ENCODE measurements at places on chromosomes 5 and 9.

DNA sequence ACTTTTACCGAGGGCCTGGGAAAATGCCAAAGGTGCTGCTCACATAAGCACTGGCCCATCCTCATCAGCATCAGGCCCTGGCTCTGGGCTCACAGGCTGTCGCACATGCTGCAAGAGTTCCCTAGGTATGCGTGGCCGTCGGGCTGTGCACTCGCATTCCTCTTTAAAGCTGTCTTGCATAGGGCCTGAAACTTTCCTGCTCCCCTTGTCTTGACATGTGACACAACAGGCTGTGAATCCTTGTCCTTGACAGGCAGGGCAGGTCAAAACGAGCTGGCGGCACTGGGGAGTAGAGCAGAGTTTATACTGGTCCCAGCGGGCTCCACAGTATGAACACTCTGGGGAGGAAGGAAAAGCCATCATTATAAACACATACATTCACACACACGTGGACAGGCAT, 30.7 kb downstream of the TSTD2 start:
- no peak for DNase-seq

DNA sequence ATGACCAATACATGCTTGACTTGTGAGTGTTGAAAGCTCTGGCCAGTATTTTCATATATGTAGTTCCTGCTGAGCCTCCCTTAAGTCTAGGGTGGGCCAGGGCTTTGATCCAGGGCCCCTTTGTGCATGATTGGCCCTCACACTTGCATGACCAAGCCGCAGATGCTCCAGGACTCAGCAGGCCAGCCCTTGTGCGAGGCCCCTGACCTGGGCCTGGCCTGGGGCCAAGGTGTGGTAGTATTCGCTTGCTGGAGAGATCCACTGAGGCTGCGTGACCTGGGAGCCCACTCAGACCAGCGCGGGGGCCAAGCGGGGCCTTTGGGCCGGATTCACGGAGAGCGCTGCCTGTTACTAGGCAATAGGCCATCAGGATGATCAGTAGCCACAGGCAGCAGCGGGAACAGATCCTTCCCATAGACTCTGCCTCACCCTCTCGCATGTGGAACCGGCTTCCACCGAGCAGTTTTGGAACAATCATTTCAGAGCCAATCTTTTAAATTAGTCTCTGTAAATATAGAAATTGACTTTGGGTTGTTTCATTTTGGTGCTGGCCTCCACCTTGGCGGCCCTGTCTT, 79.0 kb upstream of the PTCH1 start:
- no peak for DNase-seq

DNA sequence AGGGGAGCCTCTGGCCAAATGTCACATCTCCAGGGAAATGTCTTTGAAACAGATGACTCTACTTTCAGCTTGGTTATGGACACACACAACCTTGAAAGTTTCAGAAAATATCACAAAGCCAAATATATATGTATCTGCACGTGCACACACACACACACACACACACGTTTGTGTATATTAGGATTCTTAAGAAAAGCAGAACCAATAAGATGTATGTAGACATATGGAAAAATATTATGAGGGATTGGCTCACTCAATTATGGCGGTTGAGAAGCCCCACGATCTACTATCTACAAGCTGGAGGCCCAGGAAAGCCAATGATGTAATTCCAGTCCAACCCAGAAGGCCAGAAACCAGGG, 194.9 kb downstream of the PALM2AKAP2 start:
- no peak for DNase-seq

DNA sequence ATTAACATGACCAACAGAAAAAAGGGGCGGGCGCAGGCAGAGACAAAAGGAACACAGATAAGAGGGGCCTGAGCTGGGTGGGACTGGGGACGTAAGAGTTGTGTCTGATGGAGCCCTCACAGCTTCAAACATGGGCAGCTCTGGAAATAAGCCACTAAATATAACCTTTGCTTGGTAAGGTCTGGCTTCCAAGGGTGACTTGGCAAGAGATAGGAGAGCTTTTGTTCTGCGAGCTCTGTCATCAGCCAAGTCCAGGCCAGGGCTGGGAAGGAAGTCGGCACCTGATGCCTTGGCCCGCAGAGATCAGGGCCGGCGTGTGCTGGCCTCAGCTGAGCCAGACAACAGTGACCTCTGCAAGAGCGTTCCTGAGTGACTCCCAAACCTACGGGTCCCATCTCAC, 11.8 kb downstream of the TRUB2 start:
- DNase-seq = no peak

DNA sequence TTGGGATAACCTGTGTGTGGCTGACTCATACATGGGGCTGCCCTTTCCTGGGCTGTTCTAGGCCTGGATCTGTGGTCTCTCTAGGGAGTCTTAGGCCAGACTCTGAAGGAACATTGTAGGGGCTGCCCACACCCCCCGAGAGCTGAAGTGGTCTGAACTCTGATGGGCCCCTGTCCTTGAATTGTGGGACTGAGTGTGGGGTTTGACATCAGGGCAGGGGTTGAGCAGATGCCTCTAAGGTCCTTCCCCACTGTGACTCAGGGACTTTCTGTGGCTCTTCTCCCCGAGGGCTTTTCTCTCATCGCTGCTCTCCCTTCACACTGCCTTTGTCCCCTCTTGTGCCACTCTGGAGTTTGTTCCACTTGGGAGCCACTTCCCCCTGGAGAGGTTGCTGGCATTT, 215.0 kb downstream of the MELK start:
- no peak for DNase-seq

DNA sequence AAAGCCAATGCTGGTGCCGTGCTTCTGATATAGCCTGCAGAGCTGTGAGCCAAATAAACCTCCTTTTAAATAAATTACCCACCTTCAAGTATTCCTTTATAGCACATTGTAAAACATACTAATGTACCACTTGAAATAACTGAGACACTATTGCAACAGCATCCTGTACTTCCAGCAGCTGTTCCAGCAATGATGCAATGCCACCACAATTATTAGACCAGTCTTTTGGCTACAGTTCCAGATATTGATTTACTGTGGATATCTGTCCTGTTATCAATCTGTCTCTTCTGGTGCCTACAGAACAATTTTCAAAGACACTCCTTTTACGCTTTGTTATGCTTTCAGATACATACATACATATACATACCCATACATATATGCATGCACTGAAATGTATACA, 567.9 kb downstream of the TAF11L14 start:
- DNase-seq = no peak

DNA sequence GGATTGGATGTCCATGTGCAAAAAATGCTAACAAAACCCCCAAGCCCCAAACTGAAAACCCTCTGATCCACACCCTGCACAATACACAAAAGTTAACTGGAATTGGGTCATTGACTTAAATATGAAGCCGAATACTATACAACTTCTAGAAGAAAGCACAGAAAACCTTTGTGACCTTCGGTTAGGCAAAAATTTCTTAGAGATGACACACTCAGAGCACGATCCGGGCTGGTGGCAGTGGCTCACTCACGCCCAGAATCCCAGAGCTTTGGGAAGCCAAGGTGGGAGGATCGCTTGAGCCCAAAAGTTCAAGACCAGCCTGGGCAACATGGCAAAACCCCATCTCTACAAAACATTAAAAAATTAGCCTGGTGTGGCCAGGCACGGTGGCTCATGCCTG, 1.8 kb upstream of the DIPK1B start:
- DNase-seq = no peak

GRCh38 chr5:28380167-28380566, 1341.8 kb upstream of the CDH9 start:
- DNase-seq = no peak

DNA sequence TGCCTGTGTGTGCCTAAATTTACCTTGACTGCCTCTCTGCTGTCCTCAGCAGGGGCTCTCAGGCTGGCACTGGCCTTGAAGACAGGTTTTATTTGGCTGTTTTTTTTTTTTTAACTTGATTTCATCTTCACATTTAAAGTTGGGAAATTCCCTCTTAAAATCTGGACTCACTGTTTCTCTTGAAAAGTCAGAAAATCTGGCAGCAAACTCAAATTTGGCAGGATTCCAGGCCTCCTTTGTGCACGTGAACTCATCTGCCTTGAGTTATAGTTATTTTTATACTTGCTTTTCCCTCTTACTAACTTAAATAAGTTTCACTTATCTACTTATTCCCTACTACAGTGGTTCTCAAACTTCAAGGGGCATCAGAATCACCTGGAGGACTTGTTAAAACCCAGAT, 118.4 kb upstream of the MAP3K1 start:
- no peak for DNase-seq

DNA sequence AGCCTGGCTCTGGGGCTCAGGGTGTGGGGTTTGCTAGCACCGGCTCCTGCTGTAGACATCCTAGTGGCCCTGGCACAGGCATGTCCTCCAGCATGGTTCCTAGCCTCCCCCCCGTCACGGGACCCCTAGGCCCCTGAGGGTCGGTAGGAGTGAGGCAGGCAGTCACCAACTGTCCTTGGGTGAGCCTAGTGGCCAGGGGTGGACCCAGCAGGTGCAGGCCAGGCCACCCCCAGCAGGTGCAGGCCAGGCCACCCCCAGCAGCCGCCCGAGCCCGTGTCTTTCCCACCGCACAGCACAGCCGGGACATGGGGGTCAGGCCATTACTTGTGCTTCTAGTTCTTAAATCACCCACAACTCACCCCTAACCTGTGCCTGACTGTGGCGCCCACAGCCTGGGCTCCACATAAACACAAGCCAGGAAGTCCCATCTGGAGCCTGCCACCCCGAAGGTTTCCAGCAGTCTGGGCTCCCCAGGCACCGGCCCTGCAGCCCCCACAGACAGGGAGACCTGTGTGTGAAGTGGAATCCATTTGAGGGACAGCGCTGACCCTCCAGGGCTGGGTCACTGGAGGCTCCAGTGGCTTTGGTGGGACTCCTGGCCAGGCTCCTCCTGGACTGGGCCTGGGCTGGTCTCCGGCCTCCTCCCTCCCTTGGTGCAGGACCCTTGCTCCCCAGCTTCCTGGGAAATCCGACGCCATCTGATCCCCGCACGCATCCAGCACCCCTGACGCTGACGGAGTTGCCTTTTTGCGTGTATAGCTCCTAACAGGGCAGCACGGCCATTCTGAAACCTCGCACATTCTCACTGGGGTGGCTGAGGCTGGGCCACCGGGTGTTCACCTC, 114.1 kb upstream of the LPCAT1 start:
- no peak for DNase-seq

DNA sequence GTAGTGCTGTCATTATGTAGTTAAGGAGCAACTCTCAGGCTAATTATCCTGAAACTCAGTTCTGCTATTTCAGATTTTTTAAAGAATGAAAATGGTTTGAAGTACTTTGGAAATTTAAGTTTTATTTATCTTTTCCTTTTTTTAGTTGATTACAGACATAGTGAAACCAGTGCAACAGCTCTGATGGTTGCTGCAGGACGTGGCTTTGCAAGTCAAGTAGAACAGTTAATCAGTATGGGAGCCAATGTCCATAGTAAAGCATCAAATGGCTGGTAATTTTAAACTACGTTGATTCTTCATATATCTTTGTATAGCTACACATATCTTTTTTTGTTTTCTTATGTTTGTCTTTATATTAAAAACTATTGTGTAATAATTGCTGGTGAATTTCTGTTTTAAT, 34.9 kb downstream of the YTHDC2 start:
- DNase-seq = no peak

DNA sequence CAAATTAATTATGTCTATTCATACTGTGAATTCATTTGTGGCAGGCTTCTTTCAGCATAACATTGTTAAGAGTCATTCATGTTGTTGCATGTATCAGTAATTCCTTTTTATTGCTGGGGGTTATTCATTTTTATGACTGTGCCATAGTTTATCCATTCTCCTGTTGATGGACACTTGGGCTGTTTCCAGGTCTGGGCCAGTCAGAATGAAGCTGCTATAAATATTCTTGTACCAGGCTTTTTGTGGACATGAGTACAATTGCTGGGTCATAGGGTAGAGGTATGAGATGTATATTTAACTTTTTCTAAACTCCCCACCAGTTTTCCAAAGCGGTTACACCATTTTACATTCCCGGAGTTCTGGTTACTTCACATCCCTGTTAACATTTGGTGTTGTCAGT, 13.6 kb downstream of the PRPF4 start:
- no peak for DNase-seq

GRCh38 chr5:150052226-150052955, 34.0 kb downstream of the CSF1R start:
- DNase-seq = no peak

GRCh38 chr9:16921855-16922254, 51.4 kb upstream of the BNC2 start:
- DNase-seq = no peak

DNA sequence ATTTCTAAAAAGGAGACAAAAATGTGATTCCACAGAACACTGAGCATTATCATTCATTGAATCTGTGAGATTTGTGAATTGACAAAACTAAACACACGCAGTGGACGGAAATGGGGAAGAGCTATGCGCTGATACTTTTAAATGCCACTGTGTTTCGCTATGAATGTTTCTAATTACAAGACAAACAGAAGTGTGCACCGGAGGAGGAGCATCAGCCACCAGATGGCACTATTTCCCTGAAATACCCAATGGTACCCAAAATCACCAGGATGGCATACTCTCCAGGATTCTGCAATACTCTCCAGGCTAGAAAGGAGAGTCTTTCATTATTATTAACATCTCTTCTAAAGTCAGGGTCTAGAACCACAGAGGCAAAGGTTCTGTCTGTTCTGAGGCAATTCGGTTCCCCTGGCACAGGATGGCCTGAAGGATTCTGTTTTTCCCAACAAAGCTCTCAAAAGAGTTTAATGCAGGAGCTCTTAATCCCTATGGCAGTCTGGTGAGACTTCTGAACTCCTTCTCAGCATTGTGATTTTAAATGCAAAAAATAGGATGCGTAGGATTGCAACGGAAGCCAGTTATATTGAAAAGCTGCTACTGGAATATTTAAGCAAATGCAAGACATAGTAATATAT, 13.8 kb upstream of the PUM3 start:
- peak; percentile 77 for DNase-seq
